GM12891 (cell line): ENCODE measurements at places on chromosomes 7 and 10.
A peak's percentile ranks its signal among the peaks of the same experiment; 100 is the strongest.

DNA sequence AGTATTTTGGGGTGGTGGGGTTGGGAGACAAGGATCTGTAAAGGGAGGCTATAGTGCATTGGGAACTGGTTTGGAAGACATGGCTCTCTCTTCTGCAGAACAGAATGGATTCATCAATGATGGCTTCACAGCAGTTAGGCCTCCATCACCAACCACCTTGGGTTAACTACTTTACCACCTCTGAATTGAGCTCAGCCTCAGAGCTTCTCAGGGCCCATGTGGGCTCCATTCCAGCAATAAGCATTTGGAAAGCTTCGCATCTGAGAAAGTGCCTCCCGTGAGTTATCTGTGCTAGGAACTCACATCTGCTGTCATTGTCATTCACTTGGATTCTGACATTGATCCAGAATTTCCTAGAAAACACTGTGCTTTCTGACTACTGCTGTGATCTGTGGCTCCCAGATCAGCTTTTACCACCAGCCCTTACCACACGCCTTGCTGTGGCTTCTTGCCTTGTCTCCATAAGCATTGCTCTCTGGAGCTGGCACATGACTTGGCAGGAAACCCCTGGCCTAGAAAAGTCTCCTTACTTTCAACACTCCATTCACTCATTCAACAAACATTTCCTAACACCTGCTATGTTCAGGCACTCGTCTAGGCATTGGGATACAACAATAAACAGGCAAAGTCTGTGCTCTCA is 70.7 kb upstream of the ADO start:
- DNase-seq, result no peak

DNA sequence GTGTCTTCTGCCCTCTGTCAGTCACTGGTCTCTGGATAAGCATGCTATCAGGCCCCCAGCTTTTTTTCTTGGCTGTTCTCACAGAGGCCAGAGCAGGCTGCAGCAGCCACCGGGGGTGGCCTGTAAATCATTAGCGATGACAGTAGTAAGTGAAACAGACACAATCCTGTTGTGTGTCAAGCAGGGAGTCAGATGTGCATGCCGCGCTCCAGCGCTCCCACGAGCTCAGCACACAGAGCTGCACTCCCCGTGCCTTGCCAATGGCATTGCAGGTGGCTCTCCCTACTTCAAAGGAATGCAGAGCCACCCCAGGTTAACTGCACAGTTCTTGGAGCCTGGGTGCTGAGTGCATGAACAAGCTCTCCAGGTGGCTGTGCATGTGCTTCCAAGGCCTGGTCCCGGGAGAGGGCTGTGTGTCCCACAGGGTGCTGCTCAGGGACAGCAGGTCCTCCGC is 226.1 kb downstream of the GLRX3 start:
- DNase-seq, result no peak

DNA sequence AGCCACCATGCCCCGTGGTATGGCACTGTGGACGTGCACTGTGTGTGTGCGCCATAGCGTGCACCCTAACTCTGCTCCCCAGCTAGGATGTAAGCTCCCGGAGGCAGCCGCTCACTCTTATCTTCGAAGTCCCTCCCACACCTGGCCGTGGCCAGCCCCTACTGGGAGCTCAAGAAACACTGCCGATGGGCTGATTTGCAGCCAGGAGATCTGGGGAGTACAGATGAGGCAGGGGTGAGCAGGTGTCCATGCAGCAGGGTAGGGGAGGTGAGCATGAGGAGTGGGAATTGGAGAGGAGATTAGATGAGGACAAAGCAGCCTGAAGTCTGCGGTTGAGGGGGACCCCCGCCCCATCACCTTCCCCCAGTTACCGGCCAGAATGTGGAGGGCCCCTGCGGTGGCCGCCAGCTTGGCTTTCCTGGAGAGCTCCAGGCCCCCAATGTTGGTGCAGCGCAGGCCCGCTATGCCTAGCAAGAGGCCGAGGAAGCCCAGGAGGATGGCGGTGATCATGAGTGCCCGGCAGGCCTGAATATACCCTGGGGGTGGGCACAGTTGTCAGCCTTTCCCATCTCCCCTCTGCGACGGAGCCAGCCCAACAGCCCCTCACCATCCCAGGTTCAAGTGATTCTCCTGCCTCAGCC is 3.6 kb downstream of the CLDN15 start:
- no peak for DNase-seq

- no peak for DNase-seq
Observed at GRCh38 chr10:1364151-1364910, 308.1 kb downstream of the WDR37 start.

GRCh38 chr10:36224431-36224985 is 582.4 kb upstream of the FZD8 start:
- DNase-seq, result no peak

- DNase-seq, result no peak
Observed at GRCh38 chr10:76778914-76779795, 858.5 kb downstream of the KCNMA1 start.

DNA sequence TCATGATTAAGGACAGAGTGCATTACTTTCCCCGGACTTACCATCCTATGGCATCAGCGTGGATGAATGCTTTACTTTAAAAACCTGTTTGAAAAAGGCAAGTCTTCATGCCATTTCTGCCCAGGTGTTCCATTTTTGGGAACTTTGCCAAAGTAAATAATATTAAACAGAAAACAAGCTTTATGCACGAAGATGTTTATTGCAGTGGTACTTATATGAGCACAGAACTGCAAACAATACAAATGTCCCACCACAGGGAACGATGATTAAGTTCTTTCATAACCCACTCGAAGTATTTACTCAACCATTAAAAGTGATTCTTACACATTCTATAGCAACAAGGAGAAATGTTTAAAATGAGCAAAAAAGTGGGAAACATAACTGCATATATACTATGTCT is 109.7 kb upstream of the GDF10 start:
- no peak for DNase-seq

DNA sequence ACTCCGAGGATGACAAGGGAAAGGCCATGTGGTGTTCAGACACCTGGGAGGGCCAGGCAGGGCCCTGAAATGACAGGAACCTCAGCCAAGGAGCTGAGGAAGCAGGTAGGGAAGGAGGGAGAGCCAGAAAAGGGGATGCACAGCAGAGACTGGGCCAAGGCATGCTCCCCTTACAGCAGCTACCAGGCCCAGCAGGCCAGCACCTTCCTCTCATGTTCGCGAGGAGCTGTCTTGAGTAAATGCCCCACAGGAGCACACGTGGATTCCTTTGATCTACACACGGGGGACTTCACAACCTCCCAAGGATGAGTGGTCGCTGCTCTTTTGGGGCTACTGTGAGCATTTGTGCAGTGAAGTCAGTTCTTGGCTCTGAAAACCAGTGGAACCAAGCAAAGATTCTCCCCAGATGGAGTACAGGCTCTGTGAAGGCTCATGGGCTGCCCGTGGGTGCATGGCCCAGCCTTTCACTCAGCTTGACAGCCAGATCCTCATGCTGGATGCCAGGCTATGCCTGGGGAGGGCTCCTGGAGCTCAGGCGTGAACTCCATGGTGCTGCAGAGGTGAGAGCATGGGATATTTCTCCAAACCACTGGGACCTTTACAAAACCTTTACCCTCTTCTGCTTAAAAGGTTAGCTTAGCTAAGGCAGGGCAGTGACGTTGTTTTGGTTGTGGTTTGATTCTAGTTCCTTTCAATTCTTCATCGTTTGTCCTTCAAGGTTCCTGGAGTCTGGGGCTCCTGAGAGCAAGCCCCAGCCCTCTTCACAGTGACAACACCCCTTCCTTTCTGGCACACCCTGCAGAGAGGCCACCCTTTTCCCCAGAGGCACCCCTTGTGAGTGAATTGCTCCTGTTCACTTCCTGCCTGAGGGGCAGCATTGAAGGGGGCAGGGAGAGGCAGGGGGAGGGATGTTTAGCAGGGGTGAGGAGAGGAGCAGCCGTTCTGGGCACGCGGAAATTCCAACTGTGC is 74.2 kb upstream of the ZPBP start:
- peak; percentile 19 for DNase-seq

DNA sequence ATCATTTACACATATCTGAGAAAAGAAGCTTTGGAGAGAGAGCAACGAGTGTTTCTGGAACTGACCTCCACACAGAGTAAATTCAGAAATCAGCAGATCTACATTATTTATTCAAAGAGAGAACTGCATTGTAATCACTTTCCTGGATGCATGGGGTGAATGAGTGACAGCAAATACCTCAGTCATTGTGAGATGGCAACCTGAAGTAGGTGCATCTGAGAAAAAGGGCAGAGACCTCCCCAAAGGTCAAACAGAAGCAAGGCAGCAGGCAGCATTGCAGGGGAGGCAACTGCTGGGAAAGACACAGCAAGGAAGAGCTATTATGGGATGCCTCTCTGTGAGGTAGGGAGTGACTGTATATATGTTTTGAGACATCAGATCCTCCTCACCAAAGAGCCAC is 26.5 kb upstream of the SMIM30 start:
- no peak for DNase-seq

DNA sequence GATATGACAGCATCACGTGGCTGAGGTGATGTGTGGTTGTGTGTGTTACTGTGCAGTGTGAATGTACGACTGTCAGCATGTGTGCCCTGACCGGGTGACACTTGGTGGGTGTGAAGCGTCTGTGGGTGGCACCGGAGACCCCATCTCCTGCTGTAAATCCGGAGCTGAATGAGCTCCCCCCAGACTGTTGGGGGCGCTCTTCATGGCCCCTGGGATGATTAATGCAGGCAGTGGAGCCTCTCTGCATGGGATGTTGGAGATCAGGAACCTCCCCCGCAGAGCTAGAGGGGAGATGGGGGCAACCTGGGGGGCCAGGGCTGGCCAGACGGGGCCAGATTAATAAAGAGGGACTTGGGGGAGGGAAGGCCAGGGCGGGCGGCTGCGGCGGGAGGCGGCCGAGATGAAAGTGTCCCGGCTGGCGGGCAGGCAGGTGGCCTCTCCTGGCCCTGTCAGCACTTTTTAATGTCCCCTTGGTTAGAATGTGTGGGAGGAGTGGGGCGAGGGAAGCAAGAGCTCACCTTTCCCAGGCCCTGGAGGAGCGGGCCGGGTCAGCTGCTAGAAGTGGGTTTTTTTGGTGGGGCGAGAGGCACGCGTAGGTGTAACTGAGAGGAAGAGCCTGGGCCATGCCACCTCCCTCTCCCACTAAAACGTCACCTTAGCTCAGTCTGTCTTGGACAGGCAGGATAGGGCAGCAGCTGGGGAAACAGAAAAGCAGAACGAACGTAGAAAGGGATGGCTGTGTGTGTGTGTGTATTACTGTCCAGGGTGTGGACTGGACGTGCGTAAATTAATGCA is 34.1 kb downstream of the HIF1AN start:
- no peak for DNase-seq

- no peak for DNase-seq
Observed at GRCh38 chr7:51458693-51459092, 142.1 kb upstream of the COBL start.

GRCh38 chr10:89625041-89625765 is 19.8 kb downstream of the PANK1 start:
- DNase-seq, result no peak

DNA sequence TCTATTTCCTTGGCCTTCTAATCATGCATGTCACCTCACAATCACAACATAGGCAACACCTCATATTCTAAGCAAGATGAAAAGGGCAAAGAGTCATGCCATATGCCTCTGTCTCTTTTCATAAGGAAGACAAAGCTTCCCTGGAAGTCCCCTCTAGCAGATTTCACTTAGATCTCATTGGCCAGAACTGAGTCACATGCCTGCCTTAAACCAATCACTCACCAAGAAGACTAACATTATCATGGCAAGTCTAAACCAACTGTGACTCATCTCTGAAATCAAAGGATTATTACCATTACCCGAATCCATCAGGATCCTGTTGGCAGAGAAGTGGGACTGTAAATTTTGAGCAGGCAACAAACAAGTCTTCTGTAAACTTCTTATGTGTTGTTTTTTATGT is 27.8 kb downstream of the CAV1 start:
- no peak for DNase-seq

DNA sequence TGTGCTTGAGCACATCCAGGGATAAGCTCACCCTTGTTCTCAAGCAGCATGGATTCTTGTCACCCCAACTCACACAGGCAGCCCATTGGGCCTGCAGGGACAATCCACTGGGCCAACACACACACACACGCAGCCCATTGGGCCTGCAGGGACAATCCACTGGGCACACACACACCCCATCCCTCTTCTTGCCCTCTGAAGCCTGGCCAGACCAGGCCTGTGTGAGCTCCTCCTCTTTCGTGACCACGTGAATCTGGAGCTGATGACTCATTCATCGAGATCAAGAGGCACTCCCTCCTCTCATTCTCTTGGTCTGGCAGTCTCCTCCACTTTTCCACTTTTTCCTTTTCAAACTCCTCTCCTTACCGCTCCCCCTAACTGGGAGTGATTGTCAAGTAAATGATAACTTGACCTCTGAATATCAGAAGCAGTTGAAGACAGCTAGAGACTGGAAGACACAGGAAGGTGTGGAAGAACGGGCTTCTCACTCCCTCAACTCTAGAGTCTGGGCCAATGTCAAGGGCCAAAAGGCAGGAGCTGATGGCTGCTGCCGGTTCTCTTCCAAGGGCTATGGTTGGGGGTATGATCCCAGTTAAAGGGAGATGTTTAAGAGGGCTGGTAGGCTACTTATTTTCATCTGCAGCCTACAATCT is 89.7 kb downstream of the HIPK2 start:
- DNase-seq, result no peak

GRCh38 chr10:103492655-103493261 is 747 bp upstream of the NEURL1 start:
- DNase-seq, result no peak

DNA sequence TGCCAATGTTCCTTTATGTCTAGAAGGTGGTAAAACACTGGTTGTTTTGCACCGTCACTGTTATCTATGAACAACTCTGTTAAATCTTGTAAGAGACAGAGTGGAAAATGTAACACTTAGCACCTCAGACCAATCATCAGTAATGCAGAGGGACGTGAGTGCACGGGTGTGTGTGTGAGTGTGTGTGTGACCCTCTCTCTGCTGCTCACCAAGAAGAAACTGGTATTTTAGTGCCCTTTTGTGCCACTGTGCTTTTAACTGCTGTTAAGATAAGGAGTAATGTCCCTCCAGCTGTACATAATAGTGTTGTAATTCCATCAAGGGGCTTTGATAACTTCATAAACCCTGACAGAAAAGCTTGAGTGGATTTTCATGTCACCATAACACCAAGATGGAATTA is 130.1 kb downstream of the CREB5 start:
- no peak for DNase-seq

DNA sequence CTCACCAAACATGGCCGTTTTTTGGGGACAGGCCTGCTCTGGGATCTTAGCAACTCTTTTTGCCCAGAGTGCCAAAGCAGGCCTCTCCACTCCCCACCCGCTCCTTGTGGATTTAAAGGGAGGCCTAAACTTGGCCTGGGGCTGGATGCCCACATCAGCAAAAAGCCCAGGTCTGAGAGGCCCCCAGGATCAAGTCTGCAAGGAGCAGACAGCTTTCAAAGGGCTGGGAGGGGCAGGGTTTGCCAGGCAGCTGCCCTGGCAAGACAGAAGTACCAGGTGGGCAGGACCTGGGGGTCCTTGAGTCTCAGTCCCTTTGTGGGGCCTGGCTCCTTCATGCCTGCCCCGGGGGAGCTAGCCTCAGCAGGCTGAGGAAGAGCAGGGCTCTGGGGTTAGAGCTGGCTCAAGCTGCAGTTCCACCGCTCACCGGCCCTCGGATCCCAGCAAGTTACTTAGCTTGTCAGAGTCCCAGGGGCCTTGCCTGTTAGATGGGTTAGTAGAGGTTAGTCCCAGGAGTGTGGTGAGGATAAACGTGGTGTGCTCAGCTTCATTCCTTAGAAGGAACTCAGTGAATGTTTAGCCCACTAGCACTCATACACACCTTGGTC is 56.2 kb downstream of the ARHGAP22 start:
- DNase-seq, result no peak

GRCh38 chr7:132280335-132280734 is 295.9 kb downstream of the PLXNA4 start:
- no peak for DNase-seq

GRCh38 chr10:6399231-6399741 is 180.8 kb downstream of the PRKCQ start:
- DNase-seq, result no peak

- no peak for DNase-seq
Observed at GRCh38 chr7:37337522-37337921, 111.1 kb downstream of the ELMO1 start.
